ENCODE measurements at places on chromosomes 13 and 19.

DNA sequence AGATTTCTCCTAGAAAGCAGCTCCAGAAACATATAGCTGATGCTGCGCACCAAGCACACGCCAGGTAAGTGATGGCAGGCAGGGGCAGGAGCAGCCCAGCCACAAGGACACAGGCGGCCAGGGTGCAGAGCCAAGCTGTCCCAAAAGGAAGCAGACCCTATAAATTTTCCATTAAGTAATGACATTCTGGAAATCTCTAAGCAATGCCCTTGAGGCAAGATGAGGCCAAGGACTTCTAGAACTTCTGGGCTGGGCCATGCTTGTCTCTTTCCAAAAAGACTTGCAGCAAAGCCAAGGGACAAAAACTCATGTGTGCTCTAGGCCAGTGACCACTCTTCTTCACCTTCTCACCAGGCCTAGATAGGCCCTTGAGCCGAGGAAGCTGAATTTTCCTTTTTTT, 42.2 kb upstream of the EPHX3 start:
- no peak for DNase-seq

DNA sequence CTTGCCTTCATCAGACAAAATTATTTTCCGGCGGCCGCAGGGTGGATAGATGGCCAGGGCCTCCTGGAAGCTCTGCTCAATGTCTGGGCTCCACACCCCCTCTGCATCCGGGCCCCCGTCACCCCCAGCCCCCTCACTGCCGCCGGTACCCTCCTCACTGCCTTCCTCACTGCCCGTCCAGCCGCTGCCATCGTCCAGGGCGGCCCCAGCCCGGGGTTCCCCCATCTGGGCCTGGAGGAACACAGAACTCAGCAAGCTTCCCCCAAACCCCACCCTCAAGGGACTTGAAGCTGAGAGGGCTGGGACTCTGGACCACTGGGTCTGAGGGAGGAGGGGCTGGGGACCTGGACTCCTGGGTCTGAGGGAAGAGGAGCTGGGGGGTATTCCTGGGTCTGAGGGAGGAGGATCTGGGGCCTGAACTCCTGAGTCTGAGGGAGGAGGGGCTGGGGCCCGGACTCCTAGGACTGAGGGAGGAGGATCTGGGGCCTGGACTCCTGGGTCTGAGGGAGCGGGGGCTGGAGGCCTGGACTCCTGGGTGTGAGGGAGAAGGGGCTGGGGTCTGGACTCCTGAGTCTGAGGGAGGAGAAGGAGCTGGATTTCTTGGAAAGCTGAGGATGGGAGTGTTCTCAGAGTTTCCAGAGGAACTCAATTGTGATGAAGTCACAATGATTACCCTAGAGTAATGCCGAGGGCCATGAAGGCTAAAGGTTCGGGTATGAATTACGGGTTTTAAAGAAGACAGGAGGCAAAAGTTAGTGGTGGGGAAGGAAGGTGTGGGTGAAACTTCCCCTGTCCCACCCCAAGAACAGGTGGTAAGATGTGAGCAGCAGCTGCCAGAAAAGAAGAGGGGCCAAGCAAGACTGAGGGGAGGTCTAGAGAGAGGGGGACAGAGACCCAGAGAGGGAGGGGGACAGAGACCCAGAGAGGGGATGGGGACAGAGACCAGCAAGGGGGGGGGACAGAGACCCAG, 2.1 kb downstream of the TEAD2 start:
- no peak for DNase-seq

- no peak for DNase-seq
Measured at GRCh38 chr19:19337120-19337519, 16.5 kb downstream of the MAU2 start.

DNA sequence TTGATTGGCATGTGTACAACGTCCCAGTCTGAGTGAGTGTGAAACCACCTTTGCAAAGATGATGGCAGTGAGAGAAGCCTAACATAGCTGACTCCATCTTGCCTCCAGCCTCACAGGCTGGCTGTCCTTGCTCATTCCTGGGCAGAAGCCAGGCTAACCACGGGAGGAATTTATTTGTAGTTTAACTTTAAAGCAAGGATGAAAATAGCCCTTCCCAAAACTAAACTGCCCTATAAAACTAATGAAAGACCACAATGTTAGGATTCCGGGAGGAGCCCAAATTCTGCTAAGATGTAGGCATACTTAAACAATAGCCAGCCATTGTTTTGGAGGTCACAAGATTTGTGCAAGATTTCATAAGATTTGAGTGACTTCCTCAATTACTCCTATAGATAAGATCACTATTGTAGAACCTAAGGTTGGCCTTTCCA, 96.6 kb upstream of the LSM14A start:
- no peak for DNase-seq

- DNase-seq, result no peak
Measured at GRCh38 chr19:47507012-47507411, 7.9 kb downstream of the NAPA start.

DNA sequence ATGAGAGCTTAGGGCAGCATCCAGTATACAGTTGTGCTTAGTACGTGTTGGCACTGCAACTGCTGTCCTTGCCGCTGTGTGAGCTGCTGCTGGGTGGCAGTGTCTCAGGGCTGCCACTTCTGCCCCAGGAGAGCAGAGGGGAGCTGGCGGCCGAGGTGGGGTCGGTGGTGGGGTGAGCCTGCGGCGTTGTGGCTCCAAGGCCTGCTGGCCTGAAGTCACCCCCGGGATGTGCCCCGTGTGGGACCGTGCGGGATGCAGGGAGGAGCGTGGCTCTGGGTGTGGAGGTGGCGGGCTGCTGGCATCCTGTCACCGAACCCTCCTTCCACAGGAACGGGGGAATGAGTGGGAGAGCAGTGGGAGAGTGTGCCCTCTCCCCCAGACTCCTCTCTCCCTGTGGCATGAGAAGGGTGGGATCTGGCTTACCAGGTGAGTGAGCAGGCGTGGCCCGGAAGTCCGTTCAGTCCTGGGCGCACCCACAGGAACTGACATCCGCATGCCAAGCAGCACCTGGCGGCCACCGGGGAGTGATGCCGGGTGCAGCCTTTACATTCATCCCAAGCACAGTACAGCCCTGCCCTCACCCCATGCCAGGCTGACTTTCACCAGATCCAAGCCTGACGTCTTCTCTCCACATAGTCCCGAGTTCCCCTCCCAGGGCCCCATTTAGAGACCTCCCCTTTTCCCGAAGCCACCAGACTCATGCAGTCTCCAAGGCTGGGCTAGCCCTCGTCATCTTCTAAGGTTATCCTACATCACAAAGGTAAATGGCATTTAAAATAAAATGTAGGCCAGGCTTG, 26.6 kb downstream of the MCF2L start:
- DNase-seq, result no peak

Measured in stimulated activated CD4-positive, alpha-beta T cell treated with anti-CD3 and anti-CD28 coated beads, Interleukin-1b, Interleukin-23, amount 100 ng/mL, for 24 hours (primary cell).